ENCODE measurements at places on chromosomes 3 and 15. TPM values are rescaled to one million over a fixed set of nuclear protein-coding genes. Genes with fewer than 3 reads are reported as not detected.

Gene OR5K3
- not detected for total RNA-seq

Gene DAPK2
- 0.53 TPM for total RNA-seq

Gene GOLGA6L2
- not detected for total RNA-seq

Gene RBP2
- total RNA-seq: not detected

Gene ATP2B2
- not detected for total RNA-seq

Gene HRG
- total RNA-seq: not detected

Gene PRR20G
- total RNA-seq: not detected

Gene SYNPR
- not detected for total RNA-seq

Gene LRRC34
- total RNA-seq: under 0.01 TPM

Gene LRRC2
- under 0.01 TPM for total RNA-seq

GRCh38 chr3:70889162-70890019 is 577.0 kb upstream of the MDFIC2 start:
- DNase-seq: peak; percentile 26

DNA sequence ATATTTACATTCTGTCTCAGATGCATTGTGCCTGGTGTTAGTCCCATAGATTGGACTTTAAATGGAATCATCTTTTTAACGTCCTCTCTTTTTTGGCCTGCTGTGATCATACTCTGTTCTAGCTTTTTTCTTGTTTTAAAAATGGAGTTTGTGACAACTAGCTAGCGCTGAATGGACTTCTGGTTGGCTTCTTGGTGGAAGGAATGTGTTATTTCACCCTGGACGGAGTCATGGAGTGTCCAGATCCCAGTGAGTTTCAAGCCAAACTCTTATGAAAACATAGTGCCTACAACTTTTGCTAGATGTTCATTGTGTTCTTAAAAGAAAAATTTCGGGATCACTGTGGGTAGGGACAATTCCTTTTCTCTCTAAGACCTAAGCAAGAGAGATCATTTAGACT is 192.6 kb downstream of the TCF12 start:
- no peak for DNase-seq

DNA sequence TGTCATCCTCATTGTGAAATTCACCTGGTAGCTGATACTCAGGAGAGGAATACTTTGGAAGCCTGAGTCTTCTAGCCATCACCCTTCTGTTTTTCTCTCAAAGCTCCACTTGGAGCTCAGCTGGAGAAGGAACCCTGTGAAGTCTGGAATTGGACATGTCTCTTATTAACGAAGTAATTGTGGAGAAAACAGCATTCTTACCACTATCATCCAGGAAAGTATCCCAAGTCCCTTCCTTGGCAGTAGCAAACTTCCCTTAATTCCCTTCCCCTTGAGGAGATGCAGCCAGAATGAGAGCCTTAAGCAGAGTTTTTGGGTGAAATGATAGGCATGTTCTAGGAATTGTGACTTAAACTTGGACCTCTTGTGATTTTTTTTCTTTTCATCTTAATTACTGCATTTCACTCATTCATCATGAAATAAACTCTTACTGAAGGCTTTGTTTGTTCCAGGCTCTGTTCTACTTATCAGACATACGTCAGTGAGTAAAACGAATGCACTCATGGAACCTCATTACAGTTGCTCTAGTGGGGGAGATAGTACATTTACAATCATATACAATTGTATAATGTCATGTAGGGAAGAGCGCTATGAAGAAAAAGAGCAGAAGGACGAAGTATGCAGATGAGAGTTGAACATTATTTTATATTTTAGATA is 30.5 kb upstream of the TCF12 start:
- DNase-seq: no peak

- DNase-seq: no peak
These were observed 93.3 kb downstream of the SHOX2 start for GRCh38 chr3:158012901-158013300.

DNA sequence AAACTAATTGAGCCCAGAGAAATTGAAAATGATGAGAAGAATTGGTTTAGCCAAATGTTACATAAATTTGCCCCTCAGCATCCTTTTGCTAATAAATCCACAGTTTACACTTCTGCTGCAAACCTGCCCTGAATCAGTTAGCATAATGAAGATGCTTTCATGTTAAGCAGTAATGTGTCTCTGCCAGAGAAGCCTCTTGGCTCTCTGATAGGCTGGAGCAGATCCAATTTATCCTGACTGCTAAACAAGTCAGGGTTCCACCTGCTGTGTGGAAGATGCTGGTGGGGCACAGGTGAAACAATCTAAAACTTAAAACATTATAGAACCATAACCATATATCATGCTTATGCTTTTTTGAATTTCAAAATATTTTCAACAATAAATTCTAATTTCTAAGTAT is 946.8 kb downstream of the OTOL1 start:
- no peak for DNase-seq

DNA sequence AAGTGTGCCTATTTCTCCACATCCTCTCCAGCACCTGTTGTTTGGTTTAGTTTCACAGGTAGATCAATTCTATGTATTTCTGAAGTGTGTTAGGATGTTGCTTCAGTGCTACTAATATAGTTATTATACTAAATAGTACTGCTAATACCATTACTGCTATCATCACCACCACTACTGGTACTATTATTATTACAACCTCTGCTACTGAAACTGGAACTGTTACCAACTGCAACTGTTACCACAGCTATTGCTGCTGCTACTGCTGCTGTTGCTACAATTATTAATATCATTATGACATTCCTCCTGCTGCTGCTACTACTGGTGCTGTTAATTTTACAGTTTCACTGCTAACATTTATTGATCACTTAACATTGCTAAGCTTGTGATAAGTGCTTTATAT is 8.3 kb upstream of the LMOD3 start:
- no peak for DNase-seq

DNA sequence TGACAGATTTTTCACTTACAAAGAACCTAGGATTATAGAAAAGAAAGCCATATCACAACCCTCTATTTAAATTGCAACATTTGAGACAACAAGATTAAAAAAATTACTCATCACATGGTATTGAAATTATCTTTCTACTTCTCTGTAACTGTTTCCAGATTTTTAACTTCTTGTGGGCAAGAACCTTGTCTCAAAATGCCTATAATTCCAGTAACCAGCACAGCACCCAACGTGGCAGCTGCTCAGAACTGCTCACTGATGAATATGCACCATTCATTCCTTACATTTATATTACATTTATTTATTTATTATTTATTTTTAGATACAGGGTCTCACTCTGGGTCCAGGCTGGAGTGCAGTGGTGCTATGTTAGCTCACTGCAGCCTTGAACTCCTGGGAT is 216.1 kb downstream of the THRB start:
- DNase-seq: no peak

GRCh38 chr3:44235604-44236484 is 5.8 kb upstream of the TOPAZ1 start:
- DNase-seq: peak; percentile 92

DNA sequence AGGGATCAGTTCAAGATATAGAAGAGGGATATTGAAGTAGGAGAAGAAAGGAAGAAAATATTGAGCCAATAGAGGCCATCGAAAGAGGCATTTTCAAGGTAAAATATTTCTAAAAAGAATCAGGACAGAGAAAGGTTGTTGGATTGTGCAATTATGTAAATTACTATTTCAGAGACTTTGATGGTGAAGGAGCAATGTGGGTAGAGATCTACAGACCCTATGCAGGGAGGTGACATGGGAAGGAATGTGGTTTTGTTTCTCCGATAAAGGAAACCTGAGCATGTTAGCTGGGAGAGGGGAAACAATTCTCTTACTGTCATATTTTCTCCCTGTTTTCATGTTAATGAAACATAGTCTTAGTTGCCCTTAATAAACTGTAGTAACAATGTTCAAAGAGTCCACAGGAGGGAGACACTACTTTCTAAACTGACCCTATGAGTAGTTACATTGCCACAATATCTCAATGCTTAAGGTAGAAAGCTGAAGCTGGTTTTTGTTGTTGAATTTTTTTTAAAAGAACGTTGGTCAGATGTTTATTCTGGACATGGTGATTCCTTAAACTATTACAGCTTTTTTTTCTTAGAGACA is 133.3 kb downstream of the GRM7 start:
- DNase-seq: peak; percentile 12

- DNase-seq: no peak
These were observed 166.8 kb upstream of the LRTM1 start for GRCh38 chr3:55094676-55095075.

DNA sequence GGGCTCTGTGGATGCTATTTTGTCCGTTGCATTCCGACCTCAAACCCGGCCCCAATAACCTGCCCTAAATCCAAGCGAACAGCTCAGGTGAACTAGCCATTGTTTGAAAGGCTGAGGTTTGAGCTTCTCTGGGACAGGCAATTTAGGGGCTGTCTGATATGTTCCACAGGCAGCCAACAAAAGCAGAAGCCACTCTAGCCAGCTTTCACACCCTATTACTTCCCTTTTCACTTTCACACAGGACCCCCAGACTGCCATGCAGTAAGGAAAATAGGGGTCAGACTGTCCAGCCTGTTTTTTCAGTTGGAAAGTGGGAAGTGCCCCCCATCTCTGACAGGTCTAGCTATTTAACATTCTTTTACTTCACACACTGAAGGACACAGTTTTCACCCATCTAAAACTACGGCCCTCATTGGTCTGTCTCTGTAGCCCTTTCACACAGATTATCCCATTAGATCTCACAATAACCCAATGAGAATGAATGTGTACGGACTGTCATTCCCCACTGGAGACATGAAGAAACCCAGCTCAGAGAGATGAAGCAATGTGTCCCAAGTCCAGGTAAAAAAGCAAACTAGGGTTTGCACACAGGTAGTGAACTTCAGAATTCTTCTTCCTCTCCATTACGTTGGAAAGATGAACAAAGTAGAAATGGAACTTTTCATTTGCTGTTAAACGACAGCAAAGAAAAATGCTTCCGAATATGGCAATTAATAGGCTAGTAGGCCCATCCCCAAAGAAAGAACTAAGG is 1.9 kb downstream of the CCDC12 start:
- no peak for DNase-seq

DNA sequence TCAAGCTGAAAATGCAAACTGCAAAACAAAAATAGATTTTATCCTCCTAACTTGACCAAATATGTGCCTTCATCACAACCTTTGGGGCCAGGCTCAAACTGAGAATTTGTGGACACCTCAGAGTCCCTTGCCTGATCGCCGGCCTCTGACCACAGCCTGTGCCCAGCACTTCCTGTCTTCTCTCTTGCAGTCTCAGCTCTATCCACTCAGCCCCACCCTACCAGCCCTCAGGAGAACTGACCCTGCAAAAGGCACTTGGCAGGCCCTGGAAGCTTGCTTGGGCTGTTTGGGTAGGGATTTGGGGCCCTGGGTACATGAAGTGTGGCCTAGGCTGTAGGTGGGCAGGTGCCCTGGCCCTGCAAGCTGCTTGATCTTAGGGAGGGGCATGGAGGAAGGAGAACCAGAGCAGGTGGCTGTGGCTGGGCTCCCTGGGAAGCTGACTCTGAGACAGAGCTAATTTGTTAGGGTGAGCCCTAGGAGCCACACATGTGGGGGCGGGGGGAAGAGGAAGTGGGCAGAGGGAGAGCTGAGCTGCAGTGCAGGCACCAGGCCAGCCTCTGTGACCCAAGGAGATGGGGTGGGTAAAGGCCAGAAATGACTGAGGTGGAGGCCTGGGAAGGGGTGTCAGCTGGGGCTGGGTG is 8.6 kb downstream of the CLEC3B start:
- no peak for DNase-seq

DNA sequence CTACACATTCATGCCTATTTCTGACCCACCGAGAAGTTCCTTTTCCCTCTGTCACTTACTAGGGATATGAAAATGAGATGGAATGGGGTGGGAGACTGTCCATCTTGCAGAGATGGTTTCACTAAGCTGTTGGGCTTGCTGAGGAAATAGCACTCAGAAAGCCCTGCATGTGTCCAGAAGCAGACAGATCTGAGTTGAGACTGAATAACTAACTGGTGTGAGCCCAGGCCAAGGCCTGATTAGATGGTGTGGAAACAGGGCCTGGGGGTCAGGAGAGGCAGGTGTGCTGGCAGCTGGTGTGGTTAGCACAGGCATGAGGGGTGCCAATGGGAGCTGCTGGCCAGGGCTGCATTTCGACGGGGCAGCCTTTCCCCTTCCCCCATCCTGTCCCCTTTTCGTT is 72.1 kb downstream of the CLSTN2 start:
- no peak for DNase-seq

DNA sequence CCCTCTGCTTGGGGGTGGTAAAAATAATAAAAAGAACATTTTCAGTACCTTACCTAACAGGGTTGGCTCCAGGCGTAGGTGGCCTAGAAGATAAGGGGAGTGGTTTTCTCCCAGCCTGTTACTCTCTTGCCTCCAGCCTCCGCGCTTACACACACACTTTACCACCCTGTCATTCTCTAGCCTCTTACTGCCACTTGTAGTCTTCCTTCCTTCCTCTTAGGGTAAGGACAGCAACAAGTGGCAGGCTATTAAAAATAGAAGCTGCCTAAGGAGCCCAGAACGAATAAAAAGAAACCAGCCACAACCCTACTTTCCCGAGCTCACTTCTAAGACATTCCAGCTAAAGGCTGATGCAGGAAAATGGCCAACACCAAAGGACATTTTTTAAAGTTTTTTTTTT is 9.6 kb upstream of the LIPH start:
- no peak for DNase-seq

DNA sequence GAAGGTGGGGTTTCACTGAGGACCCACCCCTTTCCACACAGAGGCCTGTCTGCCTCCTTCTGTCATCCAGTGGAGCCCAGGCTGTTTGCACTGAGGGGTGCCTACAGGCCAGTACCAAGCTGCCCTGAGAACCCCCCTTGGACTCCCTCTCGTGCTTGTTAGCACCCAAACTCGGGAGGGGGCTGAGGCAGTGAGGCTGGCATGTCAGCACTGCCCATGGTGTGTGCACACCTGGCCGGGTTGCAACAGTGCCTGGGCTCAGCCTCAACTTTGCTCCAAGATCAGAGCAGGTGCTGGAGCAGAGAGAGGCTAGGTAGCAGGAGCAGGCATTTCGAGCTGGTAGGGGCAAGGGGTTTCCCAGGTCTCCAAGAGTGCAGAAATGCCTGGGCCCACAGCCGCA is 90.0 kb downstream of the PIK3R4 start:
- DNase-seq: no peak

- DNase-seq: no peak
These were observed 200.3 kb upstream of the SEMA6D start for GRCh38 chr15:47516972-47517371.

- DNase-seq: no peak
These were observed 203.3 kb downstream of the RORA start for GRCh38 chr15:61025781-61026180.

- DNase-seq: no peak
These were observed 112.2 kb downstream of the DCLK3 start for GRCh38 chr3:36652104-36652503.

DNA sequence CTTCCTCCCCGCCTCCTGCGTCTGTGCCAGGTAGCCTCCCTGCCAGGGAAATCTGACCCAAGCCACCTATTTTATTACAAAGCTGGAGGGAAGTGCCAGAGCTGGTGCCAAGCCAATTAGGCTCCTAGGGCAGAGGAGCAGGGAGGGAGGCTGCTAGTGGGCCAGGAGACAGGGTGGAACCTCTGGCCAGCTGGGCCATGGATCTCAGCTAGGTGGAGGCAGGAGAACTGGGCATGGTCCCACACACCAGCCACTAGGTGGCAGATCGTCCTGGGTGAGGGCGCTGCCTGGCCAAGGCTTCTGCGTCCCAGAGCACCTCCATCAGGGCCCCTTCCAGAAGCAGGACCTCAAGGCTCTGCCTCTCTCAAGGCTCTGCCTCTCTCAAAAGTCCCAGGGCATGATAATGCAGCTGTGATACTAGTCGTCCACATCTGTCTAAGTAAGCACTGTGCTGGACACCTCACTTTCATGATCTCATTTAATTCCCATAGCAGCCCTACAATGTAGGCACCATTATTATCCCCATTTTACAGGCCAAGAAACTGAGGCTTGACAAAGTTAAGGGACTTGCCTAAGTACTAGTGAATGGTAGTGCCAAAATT is 4.5 kb upstream of the RFT1 start:
- peak; percentile 58 for DNase-seq

All from bronchial epithelial cell (primary cell).